ENCODE measurements at places on chromosomes 16 and 17.
A peak's percentile ranks its signal among the peaks of the same experiment; 100 is the strongest.

- DNase-seq, result no peak
Measured at GRCh38 chr16:85502357-85502756, 110.8 kb upstream of the GSE1 start.

DNA sequence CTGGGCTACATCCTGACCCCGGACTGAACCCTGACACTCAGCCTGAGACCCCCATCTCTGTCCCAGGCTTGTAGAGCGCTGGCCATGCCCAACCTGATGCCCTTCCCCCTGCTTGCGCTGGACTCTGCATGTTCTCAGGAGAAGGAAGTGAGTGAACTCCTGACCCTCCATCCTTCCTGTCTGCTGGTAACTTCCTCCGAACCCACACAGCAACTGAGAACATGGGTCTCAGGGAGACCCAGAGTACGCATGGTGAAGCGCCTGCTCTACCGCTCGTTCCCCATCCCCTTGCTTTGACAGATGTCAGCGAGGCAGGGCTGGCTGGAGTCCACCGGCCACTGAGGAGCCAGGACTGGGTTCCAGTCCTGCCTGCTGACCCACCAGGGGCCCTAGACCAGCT is 6.1 kb downstream of the CAMKK1 start:
- peak; percentile 55 for DNase-seq

DNA sequence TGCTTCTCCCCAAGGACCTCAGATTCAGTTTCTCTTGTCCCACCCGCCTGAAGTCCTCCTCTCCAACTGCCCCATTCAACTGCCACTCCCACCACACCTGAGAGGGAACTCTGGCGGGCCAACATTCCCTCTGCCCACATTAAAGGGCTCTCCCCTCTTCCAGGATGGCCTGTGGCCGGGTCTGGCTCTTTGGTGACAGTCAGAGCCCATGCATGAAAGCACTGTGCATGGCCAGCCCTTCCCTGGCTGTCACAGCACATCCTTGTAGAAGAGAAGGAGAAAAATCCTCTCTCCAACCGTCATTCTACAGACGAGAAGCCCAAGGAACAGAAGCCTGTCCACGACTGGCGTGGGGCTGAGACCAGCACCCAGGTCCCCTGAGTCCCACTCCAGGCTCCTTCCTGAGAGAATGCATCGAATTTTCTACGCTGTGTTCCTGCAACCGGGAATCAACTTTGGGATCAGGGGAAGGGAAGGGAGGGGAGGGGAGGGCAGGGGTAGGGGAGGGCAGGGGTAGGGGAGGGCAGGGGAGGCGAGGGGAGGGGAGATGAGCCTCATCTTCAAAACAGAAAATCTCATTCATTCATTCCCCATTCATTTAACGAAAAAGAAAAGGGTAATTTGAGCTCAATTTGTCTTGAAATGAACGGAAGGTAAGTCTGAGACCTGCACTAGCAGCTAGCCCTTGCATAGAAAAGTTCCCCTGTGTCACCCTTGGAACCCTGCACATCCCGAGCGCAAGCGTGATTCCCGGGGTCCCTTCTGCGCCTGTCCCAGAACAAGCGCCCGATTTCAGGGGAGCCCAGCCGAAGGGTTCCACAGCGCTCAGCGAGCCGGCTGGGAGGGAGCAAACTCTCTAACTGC is at the start of gene ABCC12:
TSS of gene ABCC12 (minus strand) at position 68 of the 864 bp plus-strand sequence. CDS start 9,569 bp downstream, outside the sequence.
- no peak for DNase-seq

DNA sequence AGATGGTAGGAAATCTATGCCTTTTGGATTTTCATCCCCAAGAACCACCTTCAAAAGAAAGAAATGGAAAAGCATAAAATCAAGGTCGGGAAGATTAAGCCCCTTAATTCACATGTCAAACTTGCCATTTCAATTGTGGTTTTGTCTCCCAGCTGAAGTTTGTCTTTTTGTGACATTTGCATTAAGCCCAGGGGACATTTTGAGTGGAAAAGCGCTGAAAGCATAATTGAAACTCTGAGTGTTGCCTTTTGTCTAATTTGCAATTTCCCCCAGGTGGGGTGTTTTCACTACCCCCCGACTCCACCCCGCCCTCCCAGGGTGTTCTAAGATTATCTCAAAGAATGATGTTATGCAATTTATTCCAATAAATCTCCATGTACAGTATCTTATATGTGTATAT is 396.2 kb downstream of the CDH13 start:
- no peak for DNase-seq

DNA sequence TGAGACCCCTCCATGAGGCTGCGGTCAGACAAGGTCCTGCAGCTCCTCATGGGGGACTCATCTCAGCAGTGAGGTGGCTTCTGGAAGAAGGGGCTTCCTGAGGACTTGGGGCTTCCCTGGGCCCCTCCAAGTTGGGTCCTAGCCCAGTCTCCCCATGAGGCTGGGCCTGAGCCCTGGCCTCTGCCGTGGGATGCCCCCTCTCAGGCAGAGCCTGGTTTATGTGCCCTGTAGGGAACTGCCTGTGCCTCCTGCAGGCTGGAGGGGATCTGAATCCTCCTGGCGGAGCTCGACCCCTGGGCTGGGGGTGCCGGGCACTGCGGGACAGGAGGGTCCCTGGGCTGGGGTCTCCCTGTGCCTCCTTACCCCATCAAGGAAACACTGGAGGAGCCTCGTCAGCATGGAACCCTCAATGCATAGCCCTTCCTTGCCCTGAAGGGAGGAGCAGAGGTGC is 45.8 kb downstream of the TNFRSF13B start:
- DNase-seq, result no peak

DNA sequence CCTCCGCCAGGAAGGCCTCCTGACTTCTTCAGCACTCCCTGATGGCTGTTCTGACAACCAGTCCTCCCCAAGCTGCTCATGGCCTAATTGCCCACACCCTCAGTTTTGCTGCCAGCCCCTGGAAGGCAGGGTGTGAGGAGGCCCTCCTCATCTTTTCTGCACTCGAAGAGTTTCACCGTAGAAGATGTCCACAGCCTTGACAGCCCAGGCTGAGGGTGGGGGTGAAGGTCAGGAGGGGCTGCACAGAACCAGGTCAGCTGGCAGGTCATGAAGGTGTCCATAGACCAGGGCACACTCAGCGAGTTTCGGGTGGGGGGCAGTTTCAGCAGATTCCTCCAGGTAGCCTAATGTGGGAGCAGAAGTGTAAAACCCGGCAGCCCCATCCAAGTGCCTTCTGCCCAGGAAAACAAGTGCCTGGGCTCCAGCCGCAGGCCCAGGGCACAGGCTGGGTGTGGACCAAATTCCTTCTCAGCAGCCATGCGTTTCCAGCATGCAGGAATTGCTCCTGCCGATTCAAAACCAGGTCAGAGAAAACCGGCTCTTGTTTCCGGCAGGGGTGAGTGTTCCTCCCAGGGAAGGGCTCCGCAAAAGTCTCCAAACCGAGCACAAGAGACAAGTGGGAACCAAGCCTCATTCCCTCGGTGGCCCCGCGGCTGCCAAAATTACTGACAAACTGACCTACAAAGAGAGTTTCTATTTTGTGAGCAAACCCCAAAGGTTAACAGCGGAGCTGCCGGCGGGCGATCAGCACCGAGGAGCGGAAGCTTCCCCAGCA is 228.8 kb downstream of the C16orf78 start:
- DNase-seq, result no peak

DNA sequence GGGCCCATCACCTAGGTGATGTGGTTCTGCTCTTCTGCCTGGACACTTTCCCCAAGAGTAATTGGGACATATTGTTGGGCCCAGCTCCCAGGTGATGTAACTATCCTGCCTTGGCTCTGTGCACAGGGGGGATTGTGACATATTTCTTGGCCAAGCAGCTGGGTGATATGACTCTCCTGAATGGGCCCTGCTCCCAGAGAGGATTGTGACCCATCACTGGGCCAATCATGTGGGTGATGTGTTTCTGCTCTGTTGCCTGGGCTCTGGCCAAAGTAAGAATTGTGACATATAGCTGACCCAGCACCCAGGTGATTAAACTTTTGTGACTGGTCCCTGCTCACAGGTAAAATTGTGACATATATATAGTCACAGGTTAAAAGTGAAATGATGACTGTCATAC is 1904.9 kb downstream of the TP53TG3F start:
- no peak for DNase-seq

GRCh38 chr17:27651411-27652345 is 20.7 kb downstream of the LGALS9 start:
- DNase-seq, result no peak

GRCh38 chr16:56277075-56277474 is 85.8 kb downstream of the GNAO1 start:
- no peak for DNase-seq

GRCh38 chr17:72254808-72255449 is 134.1 kb downstream of the SOX9 start:
- DNase-seq, result no peak

GRCh38 chr16:86726340-86726739 is 148.0 kb downstream of the FOXL1 start:
- no peak for DNase-seq

DNA sequence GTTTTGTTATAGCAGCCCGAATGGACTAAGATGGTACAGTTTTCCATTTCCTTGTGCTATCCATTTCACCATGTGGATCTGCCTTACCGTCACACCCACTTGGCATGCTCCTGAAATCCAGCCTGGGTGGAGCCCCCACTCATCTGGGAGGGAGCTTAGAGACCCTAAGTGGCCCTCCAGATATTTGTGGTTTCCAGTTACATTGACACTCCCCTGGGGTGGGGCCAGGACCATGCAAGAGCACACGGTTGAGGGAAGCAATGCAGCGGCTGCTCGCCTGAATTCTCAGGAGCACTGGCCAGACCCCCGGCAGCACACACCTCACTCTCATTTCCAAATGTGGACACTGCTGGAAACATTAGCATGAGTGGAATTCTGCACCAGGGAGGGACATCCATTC is 231.1 kb downstream of the UTP18 start:
- DNase-seq, result no peak

GRCh38 chr16:52252680-52253079 is 294.3 kb downstream of the TOX3 start:
- no peak for DNase-seq

Data from heart left ventricle (tissue), 16 donors.